IPS-NIHi11 (cell line): ENCODE measurements at places on chromosomes 4 and X.
A peak's percentile ranks its signal among the peaks of the same experiment; 100 is the strongest.

DNA sequence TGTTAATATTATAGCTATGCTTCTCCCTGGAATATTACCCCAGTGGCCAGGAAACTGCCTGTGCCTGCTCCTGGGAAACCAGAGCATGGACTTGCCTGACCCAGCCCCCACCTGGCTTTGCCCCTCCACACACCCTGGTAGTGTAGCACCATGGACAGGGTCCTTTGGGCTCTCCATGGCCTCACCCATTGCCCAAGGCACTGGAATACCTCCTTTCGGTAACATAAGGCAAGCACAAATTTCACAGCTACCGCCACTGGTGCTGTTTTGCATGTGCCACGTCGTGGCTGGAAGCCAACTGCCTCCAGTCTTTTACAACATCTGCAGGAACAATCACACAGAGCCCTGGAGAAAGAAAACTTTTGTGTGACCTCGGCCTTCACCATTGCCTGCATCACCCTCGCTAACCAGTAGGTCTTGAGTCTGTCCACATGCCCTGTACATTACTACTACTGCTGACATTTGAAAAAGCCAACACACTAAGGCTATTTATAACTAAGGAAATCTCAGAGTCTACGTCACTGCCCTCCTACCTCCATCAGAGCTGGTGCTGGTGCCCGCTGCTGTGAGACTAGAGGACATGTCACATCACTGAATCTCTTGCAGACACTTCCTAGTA is 47.7 kb downstream of the HPGD start:
- DNase-seq, result no peak

GRCh38 chr4:111722213-111722720 is 423.0 kb upstream of the FAM241A start:
- no peak for DNase-seq

DNA sequence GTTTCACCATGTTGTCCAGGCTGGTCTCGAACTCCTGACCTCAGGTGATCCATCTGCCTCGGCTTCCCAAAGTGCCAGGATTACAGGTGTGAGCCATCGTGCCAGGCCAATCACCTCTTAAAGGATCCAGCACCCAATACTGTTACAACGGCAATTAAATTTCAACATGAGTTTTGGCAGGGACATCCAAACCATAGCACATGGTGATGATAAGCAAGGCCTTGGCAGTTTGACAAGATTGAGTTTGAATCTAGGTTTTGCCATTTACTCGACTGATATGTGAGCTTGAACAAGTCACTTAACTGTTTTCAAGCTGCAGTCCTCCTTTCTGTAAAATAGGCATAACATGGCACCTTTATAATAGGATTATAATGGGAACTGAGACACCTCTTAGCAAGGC is 84.1 kb downstream of the GPR82 start:
- DNase-seq, result no peak

DNA sequence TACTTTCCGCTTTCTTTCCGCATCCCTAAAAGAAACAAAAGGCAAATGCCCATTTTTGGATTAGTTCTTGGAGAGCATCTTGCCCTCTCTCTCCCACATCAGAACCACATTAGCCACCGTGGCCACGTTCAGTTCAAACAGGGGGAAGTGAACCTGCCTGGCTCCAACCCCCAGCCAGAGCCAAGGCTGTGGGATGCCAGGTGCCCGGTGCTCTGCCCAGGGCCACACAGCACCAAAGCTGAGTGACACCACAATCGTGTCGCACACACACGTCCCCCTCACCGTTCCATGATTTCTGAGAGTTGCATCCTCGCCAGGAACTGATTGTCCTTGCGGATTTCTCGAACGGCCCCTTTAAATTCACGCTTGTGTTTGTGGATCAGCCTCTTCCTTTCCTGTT is 24.3 kb downstream of the NOP14 start:
- no peak for DNase-seq

DNA sequence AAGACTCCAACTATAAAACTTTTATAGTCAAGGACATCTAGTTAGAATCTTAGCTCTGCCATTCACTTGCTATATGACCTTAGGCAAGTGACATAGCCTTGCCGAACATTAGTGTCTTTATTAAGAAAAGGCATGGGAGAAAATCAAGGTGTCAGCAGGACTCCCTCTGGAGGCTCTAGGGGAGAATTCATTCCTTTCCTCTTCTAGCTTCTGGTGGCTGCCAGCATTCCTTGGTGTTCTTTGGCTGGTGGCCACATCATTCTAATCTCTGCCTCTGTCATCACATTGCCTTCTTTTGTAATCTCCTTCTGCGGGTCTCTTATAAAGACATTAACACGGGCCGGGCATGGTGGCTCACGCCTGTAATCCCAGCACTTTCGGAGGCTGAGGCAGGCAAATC is 99.8 kb downstream of the PPP1R2C start:
- DNase-seq, result no peak

DNA sequence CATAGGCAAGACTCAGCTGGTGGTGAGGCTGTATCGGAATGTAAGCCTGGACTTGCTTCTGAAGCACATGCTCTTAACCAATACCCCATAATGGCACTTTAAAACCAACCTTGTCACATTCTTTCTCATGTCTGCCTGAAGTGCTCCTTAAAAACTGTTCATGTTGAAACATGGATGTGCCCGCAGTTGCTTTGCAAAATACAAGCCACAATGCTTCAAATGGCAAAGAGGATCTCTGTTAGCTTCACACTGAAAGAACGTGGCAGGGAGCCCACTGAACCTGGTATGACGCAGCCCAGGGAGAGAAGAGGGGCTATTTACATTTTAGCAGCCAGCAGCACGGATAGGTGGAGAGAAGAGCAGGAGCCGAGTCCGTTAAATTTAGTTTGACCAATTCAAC is 29.3 kb downstream of the SOD3 start:
- DNase-seq, result no peak

DNA sequence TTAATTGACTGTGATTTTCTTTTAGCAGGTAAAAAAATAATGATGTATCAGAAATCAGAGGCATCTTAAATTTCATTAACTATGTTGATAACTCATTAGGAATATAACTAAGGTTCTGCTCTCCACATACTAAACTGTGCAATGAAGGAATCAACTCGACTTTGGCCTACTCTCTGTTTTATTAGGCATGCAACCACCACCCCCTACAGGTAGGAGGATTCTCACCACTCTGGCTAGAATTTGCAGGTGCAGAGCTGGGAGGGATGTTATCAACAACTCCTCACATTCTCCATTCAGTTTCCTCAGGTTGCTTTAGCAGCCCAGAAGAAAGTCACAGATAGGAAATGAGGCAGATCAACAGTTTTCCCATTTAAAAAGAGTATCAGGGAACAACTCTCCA is 160.1 kb downstream of the COX18 start:
- peak; percentile 58 for DNase-seq

GRCh38 chrX:43016021-43016420 is 238.1 kb upstream of the PPP1R2C start:
- no peak for DNase-seq

GRCh38 chr4:107017443-107018343 is 18.4 kb downstream of the DKK2 start:
- no peak for DNase-seq

DNA sequence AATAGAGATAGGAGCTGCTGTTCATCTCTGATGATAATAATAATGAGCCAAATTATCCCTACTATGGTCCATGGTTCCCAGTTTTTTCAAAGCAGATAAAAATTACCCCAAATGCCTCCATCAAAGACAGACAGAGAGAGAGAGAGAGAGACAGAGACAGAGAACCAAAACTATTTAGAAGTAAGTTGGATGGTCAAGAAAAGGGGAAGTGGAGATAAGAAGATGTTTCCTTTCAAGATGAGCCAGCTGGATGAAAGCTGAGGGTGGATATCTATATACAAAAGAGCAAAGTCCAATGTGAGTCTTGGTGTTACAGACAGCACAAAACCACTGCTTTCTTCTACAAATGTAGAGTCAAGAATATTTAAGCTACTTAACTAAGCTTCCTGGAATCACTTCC is 173.9 kb downstream of the GRIA3 start:
- DNase-seq, result no peak

GRCh38 chr4:42464550-42465094 is 67.3 kb downstream of the SHISA3 start:
- no peak for DNase-seq

- DNase-seq, result no peak
These were observed 1410.9 kb downstream of the PCDH18 start for GRCh38 chr4:136121426-136121825.

DNA sequence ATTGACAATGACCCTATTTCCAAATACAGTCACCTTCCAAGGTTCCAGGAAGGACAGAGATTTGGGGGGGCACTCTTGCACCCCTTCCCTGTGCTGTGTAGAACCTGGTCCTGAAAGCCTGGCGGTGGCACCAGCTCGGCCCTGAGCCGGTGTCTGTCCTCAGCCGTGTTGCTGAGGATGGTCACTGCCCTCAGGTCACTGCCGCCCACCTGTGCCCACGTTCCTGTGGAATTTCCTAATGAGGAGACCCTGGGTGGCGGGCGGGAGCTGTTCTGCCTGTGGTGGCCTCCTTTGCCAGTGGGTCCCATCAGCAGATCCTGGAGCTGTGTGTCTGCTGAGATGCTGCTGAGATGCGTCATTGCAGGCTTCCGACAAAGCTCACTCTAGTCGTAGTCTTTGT is 32.9 kb downstream of the NELFA start:
- no peak for DNase-seq

GRCh38 chr4:172776203-172776861 is 392.3 kb upstream of the GALNT7 start:
- DNase-seq, result no peak

DNA sequence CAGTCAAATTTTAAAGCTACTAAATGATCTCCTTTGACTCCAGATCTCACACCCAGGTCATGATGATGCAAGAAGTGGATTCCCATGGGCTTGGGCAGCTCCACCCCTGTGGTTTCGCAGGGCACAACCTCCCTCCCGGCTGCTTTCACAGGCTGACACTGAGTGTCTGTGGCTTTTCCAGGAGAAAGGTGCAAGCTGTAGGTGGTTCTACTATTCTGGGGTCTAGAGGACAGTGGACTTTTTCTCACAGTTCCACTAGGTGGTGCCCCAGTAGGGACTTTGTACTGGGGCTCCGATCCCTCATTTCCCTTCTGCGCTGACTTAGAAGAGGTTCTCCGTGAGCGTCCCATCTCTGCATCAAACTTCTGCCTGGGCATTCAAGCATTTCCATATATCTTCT is 845.2 kb downstream of the PCDH18 start:
- DNase-seq, result peak; percentile 10

DNA sequence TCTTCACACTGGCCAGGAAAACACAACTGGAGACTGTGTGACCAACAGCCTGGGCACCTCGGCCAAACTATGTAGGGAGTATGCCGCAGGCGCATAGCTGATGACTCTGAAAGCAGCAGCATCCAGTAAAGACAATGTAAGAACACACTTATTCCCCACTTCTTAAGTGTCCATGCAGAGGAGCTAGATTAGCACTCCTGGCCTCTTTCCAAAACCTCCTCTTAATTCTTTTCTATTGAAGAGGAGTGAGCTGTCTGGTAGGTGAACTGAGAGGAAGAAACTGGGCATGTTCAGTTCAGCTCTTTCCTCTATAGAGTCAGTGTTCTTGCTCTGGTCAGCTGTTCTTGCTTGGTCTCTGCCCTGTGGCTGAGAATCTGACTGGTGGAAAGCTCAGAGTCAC is 21.1 kb downstream of the NMU start:
- no peak for DNase-seq

- no peak for DNase-seq
These were observed 42.7 kb downstream of the ABLIM2 start for GRCh38 chr4:8115916-8116315.

- no peak for DNase-seq
These were observed 54.7 kb downstream of the AMER1 start for GRCh38 chrX:64150775-64151174.

- DNase-seq, result no peak
These were observed 383.9 kb downstream of the RPA4 start for GRCh38 chrX:97267396-97268181.

- no peak for DNase-seq
These were observed 31.5 kb downstream of the HS3ST1 start for GRCh38 chr4:11397146-11397545.

DNA sequence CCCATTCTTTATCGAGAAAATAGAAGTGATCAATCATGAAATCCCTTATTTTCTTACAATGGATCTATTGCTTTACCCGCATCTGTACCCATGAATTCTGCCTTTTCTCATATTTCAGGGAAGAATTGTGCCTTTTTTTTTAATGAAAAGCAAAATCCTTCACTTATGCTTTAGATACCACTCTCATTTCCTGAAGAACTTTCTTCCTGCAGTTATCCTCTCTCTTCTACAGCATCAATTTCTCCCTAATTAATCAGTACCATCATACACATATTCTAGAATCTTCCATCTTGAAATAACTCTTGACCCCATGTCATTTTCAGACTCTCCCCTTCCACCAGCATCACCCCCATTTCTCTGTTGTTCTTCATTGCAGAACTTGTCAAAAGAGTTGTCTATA is 26.6 kb downstream of the ARL9 start:
- DNase-seq, result no peak

DNA sequence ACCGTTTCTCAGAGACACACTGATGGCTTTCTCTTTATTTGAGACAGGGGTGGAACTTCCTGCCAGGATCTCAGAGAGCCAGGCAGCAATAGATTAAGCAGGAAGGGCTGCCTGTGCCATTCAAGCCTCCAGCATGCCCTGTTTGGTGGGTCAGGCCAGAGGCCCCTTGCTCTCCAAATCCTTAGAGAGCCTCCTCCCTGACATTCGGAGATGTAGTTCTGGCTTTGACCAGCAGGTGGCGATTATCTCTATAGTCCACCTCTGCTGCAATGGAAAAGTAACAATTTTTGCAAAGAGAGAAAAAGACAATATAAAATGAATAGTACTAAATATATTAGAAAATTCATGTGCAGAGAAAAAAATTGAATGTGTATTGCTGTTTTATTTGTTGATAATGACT is 93.9 kb downstream of the NXF2B start:
- DNase-seq, result peak; percentile 13

GRCh38 chrX:115259238-115259875 is 25.5 kb upstream of the LRCH2 start:
- no peak for DNase-seq

DNA sequence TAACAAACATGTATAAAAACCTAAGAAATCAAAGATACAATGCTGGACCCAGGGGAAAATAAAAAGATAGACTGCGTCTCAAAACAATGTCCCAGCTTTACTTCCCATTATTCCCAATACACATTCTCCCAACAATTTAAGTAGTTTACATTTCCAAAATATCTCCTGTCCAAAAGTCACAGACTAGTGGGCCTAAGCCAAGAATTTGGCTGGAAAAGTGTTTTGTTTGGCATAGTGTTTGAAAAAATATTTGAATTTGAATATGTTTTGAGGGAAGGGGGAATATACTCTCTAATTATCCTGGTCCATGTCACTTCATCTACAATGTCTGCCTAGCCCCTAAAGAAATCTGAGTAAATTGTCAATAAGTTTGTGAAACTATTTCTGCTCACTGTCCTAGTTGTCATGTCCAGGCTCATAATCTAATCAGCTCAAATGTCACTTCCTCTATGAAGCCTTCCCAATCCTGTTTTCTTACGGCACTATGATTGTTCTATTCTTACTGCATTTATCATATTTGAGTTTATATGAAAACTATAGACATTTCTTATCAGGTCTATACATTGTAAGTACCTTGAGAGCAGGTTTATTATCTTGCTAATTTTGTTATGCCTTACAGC is 74.4 kb downstream of the SEC24D start:
- no peak for DNase-seq
